ENCODE measurements at places on chromosomes 4 and X.

GRCh38 chr4:158811216-158811540 lies 42.4 kb downstream of the FNIP2 start:
- DNase-seq, result peak; percentile 72

GRCh38 chr4:2787230-2788100 lies 5.4 kb upstream of the SH3BP2 start:
- DNase-seq, result peak; percentile 97

- DNase-seq, result peak; percentile 56
Observed at GRCh38 chrX:57044245-57044644, 48.9 kb upstream of the SPIN3 start.

DNA sequence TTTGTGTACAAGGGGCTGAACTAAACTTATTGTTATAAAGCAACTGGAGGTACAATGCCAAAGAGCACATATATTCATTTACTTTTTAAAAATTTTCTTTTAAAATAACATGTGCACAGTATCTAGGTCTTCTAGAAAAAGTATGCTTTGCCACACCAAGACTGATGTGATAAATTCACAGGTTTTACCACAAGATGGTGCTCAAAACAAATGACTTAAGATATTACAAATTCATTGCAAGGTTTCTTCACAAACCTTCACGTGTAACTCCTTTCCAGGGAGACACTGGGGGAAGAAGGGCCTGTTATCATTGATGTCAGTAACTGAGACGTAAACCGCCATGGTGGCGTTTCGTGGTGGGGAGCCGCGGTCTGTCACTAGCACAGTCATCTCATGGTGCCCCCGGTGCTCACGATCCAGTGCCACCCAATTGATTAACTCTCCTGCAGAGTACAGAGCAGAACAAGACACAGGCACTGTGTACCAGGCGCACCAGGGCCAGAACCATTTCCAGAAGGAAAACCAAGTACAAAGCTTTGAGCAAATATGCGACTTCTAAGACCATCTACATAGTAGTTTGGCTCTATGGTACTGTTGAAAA lies 162.2 kb downstream of the DCHS2 start:
- no peak for DNase-seq

GRCh38 chr4:10181745-10182445 lies 65.3 kb upstream of the WDR1 start:
- no peak for DNase-seq

GRCh38 chr4:95167805-95168204 lies 381.0 kb downstream of the UNC5C start:
- DNase-seq, result peak; percentile 59

DNA sequence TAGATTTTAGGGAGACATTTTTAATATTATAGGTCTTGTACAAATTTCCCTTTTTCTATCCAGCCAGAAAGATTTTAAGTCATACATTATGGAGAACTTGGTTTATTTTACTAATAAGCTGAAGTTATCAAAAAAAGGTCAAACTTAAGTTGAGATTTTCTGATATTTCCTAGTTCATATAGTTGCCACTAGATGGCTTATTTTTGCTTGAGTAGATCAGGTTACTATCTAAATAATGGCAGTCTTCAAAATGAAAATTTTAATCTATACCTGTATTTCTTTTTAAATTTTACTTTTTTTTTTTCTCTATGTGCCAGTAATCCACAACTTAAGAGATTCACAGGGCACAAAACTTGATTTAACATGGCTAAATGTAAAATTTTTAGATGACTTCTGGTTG lies 52.3 kb downstream of the USP9X start:
- DNase-seq, result no peak

DNA sequence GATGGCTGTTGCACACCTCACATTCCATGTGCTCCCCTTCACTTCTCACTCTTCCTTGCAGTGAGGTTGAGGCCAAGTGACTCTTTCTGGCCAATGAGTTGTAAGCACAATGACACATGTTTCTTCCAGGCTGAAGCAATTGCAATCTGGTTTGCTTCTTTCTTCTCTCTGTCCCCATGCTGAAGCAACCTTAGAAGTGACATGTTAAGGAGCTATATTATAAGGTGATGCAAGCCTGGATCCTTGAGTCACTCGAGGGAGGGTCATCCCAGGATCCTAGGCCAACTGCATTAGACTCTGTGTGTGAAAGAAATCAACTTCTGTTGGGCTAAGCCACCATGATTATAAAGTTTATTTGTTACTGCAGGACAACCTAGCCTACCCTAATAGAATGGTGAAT lies 45.5 kb upstream of the HS3ST1 start:
- DNase-seq, result peak; percentile 39

GRCh38 chr4:93791570-93792195 lies 36.9 kb upstream of the ATOH1 start:
- peak; percentile 22 for DNase-seq

GRCh38 chr4:76194325-76194724 lies 19.3 kb downstream of the SCARB2 start:
- DNase-seq, result peak; percentile 68

DNA sequence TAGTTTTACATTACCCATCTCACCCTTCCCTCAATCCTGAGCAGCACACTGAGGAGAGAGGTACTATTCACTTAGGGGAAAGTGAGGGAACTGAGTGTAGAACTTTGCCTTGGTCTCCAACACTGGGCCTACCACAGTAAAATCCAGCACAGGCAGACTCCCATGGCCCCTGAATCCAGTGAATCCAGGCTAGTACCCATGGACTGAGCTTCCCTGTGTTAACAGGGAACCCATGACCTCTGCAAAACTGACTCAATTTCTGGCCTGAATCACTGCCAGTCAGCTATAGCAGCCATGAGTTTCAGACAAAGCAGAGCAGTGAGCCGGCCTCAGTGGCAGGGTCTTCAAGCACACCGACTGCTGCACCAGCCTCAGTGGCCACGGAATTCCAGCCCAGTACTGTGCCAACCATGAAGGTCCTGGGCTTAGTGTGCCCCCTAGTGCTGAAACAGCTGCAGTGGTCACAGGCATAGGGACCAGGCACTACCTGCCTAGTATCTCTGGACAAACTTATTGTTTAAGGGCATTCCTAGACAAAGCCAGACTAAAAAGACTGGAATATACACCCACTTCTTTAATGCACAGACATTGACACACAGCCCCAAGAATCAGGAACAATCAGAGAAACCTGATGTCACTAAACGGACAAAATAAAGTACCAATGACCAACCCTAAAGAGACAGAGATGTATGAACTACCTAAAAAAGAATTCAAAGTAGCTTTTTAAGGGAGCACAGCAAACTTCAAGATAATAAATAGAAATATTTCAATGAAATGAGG lies 127.4 kb upstream of the RPL34 start:
- DNase-seq, result no peak

- DNase-seq, result no peak
Observed at GRCh38 chrX:74510401-74510800, 89.1 kb downstream of the SLC16A2 start.

DNA sequence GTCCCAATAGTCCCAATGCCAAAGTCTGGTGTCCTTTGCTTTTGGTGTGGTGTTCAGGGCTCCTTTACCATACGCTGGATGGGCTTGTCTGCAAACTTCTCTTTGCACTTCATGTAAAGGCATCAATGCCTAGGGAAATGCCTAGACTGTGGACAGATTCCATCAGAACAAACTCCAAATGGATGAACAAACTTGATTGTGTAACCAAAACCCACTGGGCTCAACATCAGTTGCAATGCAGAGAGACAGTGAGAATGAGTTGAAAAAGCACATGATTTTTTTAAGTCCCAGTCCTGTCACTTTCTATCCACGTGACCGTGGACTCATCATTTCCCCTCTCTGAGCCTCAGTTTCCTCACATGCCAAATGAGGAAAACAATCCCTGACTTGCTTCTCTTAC lies 4.9 kb downstream of the ATP1B4 start:
- DNase-seq, result no peak

DNA sequence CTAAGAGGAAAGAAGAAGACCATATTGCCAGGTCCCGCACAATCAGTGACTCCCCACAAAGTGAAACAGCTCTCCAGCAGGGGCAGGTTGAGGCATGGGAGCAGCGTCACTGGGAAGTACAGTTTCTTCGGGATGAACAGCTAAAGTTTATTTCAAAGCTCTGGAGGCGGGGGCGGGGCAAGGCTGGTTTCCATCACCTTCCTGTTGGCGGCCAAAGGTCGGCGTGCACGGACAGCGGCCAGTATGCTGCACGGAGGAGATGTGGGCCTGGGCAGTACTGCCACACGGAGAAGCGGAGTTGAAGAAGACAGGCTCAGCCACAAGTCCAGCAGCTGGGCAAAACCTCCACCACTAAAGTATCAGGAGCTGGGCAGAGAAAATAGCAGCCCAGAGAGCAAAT lies 951 bp upstream of the ZNF518B start:
- no peak for DNase-seq

DNA sequence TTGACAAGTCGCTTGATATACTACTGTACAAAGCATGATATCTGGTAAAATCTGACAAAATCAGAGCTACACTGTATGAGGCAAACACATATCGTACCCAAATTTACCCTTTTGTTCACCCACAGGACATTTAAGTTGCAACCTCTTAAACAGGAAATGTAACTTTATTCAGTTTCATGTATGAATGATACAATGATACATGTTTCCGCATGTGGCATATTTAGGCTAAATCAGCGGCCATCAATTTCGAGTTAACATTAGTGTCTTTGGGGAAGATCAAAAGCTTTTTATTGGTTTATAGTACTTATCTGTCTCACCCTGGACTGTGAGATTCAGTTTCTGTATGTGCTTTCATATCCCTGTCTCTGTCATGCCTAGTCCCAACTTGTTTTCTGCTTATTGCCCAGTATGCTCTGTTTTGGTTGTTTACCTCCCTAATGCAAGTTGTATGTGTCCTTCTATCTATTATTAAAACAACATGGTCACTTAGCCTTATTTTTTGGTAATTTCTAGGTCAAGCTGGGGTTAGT lies 97.3 kb upstream of the HPRT1 start:
- no peak for DNase-seq

- DNase-seq, result peak; percentile 42
Observed at GRCh38 chr4:145061318-145061920, 36.6 kb downstream of the ANAPC10 start.

DNA sequence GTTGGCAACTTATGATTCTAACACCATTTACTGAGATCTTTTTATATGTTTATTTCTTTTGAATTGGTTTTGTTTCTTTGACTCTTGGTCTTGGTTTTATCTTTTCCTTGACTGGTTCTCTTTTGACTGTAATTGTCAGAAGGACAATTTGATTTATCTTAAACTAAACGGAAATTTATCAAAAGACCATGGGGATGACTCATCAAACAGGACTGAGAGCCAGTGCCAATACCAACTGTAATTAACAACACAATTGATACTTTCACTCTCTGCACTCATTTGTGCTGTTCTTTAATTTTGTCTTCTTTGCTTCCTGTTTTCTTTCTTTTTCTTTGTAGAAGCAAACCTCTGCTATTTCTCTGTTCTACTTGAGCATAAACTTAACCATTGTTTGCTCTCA lies 776.8 kb downstream of the CCSER1 start:
- DNase-seq, result no peak

GRCh38 chr4:1775731-1776500 lies 17.2 kb upstream of the FGFR3 start:
- peak; percentile 82 for DNase-seq

DNA sequence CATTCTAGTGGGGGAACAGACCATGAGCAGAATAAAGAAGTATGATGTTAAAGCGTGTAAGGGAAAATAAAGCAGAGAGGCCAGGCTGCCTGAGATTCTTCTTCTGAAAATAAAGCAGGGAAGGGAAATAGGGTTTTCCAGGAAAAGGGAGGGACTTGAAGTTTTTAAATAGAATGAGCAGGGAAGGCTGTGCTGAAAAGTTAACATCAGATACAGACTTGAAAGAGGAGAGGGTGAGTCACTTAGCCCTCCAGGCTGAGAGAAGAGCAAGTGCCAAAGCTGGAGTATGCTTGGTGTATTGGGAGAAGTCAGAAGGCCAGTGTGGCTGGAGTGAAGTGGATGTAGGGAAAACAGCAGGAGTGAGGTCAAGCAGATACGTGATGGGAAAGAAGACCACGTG lies 10.0 kb upstream of the PLK4 start:
- no peak for DNase-seq

- DNase-seq, result no peak
Observed at GRCh38 chr4:95293014-95293413, 255.8 kb downstream of the UNC5C start.

GRCh38 chr4:113614414-113614813 lies 147.1 kb downstream of the CAMK2D start:
- DNase-seq, result no peak
